ENCODE measurements at places on chromosomes 2 and 18.

GRCh38 chr18:55339990-55340389 lies 248.0 kb downstream of the TCF4 start:
- DNase-seq, result no peak

GRCh38 chr2:34162231-34162630 lies 563.1 kb upstream of the FAM98A start:
- DNase-seq, result no peak

- DNase-seq, result no peak
Observed at GRCh38 chr2:101440127-101440738, 34.7 kb downstream of the RFX8 start.

DNA sequence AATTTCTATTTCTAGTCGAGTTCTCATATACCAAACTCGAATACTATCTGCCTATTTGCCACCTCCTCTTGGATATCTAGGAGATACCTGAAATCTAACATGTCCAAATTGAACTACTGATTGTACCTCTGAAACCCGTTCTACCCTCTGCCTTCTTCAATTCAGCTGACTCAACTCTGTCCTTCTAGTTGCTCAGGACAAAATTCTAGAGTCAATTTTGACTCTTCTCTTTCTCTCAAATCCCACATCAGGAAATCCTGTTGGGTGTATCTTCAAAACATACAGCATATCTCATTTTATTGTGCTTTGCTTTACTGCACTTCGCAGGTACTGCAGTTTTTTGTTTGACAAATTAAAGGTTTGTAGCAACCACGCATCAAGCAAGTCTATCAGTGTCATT lies 137.8 kb downstream of the ZAP70 start:
- DNase-seq, result no peak

DNA sequence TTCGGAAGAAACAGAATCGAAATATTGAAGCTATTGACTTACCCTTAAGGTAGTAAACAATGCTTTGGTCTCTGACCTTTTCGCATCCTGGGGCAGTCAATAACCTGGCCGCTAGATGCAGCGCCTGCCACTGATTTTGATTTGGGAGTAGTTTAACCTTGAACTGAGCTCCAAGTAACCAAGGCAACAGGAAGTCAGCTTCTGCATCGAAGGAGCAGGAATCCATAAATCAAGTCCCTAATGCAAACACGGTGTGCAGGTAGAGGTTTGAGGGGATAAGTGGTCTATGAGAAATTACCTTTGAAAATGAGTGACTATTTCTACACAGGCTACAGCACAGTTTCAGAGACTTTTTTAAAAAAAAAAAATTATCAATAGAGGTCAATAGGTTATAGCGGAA lies 353.5 kb downstream of the SETBP1 start:
- DNase-seq, result no peak

- DNase-seq, result no peak
Observed at GRCh38 chr2:233961905-233962304, 44.7 kb downstream of the TRPM8 start.
